RPMI8226 (cell line): ENCODE measurements at places on chromosomes 1 and 21.
A peak's percentile ranks its signal among the peaks of the same experiment; 100 is the strongest.

DNA sequence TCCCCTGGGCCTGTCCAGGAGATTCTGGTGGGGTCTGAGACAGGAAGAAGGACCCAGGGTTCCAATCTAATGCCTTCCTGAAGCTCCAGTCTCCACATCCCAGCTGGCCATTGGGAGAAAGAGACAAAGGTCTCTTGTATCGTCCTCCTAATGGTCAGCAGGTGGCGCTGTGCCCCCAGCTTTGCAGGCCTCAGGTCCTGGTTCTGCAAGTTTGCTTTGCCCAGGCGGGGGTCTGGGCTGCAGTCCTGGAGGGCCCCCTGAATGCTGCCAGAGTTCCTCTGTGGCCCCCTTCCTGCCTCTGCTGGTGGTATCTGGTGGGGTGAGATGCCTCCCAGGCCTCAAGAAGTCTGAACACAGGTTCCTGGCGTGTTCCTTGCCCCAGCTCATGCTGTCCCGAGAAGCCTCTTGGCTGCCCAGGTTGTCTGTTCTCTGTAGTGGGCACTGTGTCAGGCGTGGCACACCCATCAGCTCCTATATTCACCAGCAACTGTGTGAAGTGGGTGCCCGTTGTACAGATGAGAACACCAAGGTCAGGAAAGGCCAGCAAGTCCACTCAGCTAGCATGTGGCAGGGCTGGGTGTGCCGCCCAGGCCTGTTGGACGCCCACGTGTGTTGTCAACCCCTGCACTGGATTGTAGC is 33.8 kb upstream of the CSF3R start:
- peak; percentile 67 for DNase-seq

DNA sequence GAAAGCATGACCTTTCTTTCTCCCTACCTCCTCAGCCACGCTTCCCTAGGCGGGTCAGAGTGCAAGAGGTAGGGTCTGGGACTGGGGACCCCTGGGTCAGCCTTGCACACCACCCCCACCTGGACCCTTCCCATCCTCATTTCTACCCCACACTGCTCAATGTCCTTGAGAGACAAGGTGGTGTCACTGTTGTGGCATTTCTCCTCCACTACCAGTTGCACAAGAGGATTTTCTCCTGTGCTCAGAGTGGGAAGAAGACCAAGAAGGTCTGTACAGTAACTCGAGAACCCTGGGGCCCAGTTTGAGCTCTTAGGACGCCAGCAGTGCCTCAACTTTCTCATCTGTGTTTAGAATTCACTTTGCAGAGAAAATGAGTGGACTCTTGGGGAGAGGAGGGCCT is 49.4 kb upstream of the CD34 start:
- no peak for DNase-seq

GRCh38 chr1:173554541-173555250 is 48.2 kb downstream of the SLC9C2 start:
- DNase-seq, result no peak

DNA sequence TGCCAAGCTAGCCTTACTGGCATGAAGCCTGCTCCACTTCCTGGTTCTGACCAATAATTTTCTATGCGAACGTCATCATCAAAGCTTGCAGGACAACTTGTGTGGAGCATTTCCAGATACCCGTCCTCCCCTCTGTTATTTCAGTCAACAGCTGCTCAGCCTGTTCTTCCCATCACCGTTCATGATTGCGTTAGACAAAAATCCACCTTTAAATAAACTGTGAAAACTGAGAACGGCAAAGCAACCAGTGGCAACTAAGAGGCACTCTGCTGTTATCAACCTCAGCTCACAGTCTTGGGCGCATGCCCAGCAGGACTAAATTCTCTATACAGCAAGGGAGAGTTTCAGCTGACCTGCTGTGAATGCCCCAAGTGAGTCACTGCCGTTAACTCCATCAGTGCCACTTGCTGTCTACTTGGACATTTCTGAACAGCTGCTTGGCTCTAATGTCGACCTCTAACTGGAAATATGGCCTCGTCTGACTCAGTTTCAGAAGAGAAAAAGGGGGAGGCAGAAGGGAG is 207.4 kb upstream of the RUNX1 start:
- DNase-seq, result peak; percentile 96

GRCh38 chr1:225464851-225465792 is 37.3 kb upstream of the LBR start:
- DNase-seq, result no peak

DNA sequence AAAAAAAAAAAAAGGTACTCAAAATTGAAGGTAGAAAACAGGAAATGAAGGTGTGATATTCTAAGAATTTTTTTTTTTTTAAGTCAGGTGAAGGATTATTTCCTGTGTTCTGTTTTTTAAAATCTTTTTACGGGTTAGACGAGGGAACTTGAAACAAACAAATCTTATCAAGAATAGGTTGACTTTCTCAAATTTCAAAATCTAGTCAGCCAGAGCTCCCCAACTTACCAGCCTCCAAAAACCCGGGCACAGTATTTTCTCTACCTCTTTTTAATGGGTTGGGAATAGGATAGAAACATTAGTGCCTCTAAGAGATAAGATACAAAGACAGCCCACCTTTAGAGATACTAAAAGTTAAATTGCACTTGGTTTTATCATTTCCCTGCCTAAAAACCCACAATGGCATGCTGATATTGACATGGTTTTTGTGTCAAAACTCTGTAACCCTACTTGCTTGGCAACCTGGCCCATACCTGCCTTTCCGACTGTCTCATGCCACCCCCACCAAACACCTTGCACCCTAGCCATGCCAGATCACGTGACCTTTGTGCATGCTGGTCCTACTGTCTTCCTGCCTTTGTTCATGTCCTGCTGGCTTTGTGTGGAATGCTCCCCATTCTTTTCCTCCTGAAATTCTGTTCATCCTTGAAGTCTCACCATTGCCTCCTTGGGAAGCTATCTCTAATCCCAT is 4.2 kb downstream of the RCAN3 start:
- DNase-seq, result no peak

GRCh38 chr21:38181096-38181495 is 75.7 kb upstream of the KCNJ15 start:
- no peak for DNase-seq

- DNase-seq, result no peak
These were observed at the start of gene NFASC for GRCh38 chr1:204870160-204870912. Gene NFASC (plus strand): TSS chr1:204870862. CDS start chr1:204944316, 73,454 bp downstream.

DNA sequence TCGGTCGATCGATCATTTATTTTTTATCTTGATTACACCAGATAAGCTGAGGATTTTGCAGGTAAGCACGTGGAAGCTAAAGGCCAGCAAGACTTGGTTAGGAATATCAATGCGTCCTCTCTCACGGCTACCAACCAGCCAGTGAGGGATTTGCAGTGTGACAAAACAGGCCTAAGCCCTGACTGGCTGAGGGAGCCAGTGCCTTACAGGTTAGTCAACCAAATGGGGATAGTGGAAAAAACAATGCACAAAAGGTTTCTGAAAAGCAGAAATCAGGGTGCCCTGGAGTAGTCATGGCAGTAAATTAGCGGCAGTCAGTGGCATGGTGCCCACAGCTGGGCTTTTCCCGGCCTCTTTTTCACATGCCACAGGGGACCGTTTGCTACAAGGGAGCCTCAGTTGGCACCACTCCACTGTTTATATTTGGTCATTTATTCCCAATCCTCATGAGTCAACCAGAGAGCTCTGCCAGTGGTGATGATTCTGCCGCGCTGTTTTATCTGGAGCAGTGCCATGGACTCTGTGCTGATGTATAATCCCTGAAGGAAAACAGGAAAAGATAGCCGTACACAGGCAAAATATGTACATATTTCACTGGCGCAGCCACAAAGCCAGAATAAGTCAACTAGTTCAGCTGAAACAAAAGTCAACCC is 167.6 kb downstream of the RHOU start:
- DNase-seq, result no peak

DNA sequence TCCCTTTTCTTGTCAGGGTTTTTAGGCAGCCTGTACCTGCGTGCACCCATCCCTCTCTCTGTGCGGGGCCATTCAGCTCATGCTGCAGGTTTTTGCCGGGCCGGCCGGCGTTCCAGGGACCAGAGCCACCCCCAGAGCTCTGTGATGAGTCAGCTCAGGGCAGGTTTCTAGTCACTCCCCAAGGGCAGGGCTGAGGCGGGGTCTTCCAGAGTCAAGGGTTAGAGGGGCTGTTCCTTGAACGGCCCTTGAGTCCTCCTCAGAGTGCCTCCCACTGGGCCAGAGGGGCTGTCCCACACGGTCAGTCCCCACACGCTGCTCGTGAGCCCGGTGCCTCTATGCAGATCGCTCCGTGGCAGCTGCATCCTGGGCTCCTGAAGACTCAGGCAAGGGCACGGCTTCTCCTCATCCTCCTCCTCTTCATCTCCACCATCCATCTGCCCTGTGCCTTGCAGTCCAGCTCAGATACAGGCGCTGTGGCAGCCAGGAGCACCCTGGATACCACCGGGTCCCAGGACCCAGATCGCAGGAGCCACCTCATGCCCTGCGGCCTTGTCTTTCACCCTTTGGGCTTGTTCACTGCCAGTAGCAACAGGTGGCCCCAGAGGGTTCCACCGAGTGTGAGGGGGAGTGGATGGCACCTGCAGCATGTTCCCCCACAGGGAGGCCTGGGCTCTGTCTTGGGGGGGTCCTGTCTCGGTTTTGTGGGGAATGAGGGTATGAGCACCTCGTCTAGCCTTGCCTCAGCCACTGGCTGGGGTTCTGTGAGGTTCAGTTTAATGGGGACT is 17.4 kb downstream of the SLX9 start:
- DNase-seq, result no peak

DNA sequence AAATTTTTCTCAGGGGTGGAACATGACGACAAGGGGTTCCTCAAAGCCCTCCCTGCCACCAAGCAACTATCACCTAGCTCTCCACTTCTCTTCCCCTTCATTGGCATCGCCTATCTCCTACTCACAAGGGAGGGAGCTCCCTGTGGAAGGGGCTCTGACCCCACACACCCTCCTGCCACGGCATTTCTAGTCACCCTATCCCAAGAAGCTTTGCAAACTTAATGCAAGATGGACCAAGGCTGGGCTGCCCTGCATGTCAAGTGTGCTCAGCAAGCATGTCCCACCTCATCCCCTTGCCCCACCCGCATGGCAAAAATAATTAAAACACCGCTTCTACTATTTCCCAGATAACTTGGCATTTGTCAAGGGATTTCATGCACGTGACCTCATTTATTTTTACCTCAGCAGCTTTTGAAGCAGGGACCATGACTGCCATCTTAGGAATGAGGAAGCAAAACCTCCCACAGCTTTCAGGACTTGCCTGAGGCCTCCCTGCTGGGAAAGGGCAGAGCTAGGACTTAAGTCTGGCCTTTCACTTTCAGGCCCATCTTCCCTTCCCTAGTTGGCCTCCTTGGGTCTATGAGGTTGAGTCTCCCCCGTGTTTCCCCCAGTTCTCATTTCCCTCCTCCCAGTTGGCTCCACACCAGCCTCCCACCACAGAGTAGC is 161.3 kb downstream of the TSEN15 start:
- peak; percentile 29 for DNase-seq

- DNase-seq, result no peak
These were observed 42.0 kb upstream of the FOXO6 start for GRCh38 chr1:41319106-41319755.

DNA sequence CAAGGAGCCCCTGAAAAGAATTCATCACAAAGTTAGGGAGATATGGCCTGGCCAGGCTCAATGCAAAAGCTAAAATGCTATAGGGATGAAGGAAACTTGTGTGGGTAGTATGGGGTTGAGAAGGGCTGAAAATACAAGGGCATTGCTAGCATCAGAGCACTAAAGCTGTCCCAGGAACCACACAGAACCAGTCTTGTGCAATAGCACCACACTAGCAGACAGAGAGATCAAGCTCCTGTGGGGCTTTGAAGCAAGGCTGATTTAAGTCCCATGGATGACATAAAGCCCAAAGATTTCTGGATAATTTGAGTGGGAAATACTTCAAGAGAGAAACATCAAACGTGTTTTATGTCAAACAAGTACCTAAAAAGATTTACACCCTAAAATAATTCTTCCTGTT is 97.1 kb downstream of the VAV3 start:
- DNase-seq, result no peak

GRCh38 chr21:42784276-42784675 is 95.1 kb downstream of the WDR4 start:
- no peak for DNase-seq

GRCh38 chr1:3886106-3886670 is 13.9 kb downstream of the C1orf174 start:
- DNase-seq, result no peak

GRCh38 chr1:226702957-226703831 is 35.9 kb downstream of the ITPKB start:
- DNase-seq, result peak; percentile 81

- no peak for DNase-seq
These were observed 356.2 kb downstream of the AJAP1 start for GRCh38 chr1:5010656-5011055.

DNA sequence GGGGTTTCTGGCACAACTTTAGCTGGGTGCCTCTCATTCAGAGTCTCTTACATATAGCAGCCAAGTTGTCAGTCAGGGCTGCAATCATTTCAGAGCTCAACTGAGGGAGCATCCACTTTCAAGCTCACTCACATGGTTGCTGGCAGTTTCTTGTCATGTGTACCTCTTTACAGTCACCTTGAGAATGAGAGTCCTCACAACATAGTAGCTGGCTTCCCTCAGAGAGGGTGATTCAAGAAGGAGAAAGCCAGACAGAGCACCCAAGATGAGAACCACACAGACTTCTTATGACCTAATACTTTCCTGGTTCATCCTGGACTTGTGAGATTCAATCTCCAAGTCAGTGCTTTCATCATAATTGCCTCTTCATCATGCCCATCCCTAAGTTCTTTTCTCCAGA is 57.2 kb downstream of the DPT start:
- no peak for DNase-seq

DNA sequence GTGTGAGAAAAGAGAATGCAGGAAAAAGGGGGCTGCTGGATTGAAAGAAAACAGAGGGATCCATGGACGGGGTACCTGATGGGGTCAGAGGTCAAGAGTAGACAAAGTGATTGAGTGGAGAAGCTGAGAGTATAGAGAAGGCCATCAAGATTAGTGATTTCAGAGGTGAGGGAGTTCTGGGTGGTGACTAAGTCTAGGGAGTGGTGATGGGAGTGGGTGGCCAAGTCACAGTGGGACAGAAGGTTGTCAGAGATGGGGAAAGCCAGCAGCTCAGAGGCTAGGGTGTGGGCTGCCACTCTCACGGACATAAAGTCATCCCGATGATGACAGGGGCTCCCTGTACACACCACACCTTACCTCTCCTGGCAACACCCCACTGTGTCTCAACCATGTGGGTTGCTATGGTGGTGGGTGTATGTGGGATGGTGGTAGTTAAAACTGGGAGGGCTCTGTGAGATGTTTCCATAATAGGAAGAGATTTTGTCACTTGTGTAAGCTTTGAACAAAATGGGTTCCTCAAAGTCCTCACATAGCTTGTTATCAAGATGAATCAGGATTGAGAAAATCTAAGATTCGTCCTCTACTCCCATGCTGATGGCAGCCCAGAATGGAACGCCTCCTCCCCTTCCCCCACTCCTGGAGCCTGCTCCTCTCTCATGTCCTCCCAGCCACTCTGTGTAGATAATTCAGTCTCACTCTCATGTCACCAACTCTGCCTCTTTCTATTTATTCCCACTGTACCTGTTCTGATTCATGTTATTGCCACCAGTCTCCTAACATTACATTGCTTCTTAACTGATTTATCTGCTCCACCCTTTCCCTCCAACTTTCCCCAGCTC is 20.3 kb upstream of the CSF1 start:
- no peak for DNase-seq
